ENCODE measurements at places on chromosomes 5 and 9.

- DNase-seq: no peak
Observed at GRCh38 chr5:56545016-56545415, 270.3 kb upstream of the MAP3K1 start.

- no peak for DNase-seq
Observed at GRCh38 chr5:39412721-39413394, 11.9 kb downstream of the DAB2 start.

- no peak for DNase-seq
Observed at GRCh38 chr9:23823986-23824829, 1.8 kb downstream of the ELAVL2 start.

- no peak for DNase-seq
Observed at GRCh38 chr9:99305820-99306811, 84.0 kb downstream of the SEC61B start.

DNA sequence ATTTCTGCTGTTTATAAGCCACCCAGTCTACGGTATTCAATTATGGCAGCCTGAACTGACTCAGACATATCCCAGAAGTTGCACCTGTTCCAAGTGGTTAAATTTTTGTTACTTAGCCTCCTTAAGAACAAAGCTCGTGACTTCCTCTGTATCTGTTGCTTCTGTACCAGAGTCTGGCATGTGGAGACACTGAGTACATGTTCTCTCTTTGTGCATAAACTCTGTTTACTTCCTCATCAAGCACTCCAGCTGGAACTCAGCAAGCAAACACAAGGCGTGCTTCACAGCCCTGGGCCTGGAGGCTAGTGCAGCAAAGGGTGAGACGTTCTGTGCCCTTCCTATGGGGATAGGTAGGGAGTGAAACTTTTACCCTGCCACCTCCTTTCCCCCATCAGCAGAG, 19.0 kb downstream of the C9orf152 start:
- DNase-seq: no peak

- no peak for DNase-seq
Observed at GRCh38 chr9:84293001-84293798, 47.4 kb downstream of the SLC28A3 start.

GRCh38 chr5:80067016-80067415, 31.9 kb downstream of the THBS4 start:
- DNase-seq: no peak

DNA sequence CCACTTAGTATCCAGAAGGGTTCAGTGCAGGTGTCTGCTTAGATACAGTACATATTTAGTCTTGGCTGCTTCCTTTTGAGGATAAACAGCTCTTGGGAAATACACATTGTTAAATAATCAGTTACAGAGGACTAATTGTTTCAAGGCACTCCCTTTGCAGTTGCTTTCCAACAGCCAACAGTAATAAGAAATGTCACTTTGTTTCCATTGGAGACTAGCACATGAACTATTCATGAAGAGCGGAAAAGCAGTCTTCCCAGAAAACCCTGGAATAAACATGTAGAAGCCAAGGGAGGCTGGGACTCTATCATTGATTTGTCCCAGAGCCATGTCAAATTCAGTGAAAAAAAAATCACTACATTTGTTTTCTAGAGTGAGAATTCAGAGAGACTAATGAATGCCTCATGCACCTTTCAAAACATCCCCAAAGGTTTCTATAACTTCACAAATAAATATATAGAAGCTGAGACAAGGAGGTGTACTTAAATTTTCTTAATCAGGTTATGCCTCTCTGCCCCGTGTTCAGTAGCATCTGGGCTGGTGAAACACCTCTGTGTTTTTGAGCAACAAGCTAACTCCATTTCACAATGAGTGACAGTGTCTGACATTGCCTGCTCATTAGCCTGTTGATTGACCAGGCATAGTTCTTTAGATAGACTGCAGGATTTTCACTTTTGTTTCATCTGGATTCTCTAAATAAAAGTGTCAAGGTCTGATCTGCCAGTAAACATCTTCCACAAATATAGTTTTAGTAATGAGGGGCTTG, 271.5 kb downstream of the ARRDC3 start:
- no peak for DNase-seq

- no peak for DNase-seq
Observed at GRCh38 chr9:24071091-24071490, 245.1 kb upstream of the ELAVL2 start.

GRCh38 chr5:51618234-51618633, 235.0 kb downstream of the ISL1 start:
- no peak for DNase-seq

GRCh38 chr9:124553738-124554137, 46.5 kb upstream of the NR5A1 start:
- DNase-seq: no peak

DNA sequence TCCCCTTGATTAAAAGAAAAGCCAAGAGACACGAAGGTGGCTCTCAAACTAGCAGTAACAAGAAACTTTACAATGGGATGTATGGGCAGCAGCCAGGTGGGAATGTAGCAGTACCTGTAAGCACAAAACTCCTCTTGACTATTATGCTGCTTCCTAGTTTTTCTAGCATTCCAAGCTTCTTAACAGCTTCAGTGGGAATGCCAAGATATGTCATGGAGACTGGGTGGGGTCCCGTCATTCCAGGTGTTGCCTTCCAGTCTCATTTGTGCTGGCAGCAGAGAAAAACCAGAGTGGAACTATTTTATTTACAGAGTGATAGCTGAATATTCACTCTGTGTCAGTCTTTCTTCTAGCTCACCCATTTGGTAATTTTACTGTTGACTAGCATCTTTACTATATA, 236.6 kb downstream of the ARL15 start:
- DNase-seq: no peak

DNA sequence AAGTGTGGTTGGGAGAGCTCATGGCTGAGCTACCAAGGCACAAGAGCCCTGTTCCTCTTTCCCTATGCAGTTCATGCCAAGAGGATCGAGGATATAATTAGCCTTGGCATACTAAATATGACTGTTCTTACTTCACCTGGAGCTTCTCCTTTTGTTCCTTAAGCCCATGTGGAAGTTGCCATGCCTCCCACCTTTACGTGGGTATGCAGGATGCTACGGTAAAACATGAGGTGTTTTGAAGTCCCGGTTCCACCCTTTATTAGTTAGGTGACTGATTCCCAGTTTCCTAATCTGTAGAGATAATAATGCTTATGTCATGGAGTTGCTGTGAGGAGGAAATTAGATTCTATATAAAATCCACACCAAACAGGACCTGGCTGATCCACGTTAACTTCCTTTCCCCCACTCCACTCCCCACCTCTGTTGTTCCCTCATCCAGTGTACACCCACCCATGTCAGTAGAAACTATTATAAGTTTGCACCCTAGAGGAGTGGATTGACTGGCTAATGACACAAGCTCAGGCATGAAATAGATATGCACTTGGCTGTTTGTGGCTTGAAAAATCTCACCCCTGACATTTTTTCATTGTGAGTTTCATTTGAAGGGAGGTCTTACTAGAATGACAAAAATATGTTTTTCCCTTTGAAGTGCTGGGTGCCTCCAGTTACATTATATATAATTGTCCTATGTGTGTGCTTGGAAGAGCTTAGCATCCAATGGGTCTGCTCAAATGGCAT, 36.8 kb upstream of the SHOC1 start:
- DNase-seq: no peak

GRCh38 chr5:156927545-156927944, 35.5 kb downstream of the TIMD4 start:
- no peak for DNase-seq

- DNase-seq: no peak
Observed at GRCh38 chr5:112210430-112211005, 208.6 kb downstream of the EPB41L4A start.

DNA sequence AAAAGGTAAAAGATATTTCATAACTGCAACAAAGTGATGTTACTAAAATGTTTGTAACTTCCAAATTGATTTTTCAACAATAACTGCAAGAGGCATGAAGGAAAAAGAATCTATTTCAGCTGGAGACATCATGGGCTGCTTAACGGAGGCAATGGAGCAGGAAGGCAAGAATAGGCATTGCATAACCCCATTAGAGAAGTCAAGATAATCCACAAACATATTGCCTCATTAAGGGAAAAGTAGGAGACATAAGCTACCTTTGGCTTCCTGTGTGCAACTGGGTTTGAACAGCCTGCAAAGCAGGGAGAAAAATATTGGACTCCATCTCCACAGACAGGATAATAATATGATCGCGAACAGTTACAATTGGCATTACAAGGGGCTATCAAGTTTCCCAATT, 46.7 kb downstream of the SLCO4C1 start:
- DNase-seq: no peak

DNA sequence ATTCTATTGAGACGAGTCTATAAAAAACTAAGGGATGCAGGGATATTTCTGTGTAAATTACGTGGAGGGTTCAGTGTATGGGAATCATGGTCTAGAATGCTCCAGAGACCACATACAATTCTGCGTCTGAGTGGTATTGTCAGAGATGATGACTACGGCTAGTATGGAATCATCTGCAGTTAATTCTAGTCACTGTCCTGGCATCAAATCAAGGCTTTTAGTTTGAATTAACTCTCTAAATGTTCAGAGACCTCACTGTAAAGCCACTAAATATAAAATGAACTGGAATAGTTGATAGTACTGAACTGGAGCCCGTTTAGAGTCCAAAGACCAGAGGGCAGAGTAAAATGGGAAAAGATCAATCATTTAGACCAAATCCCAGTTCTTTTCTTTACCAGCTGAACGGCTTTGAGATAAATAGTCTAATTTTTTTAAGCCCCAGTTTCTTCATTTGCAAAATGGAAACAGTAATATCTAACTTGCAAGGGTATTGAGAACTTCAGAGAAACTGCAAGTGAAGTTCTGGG, 599.8 kb downstream of the EBF1 start:
- no peak for DNase-seq

DNA sequence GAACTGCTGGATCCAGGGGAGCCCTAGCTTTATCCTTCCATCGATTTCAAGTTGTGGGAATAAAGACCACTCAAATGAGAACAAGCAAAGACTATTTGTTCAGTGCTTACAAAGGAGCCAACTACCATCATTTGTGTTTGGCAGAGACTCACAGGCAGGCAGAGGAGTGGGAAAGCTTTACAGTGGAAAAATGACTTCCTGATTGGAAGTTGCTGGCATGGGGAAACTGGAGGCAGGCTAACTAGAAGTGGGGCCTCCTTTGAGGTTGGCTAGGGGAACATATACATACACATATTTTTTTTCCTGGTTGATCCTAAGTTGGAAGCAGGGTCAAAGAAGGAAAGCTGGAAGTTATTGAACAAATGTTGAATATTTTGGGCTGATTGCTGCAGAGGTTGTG, 121.7 kb downstream of the ACTBL2 start:
- DNase-seq: no peak

GRCh38 chr5:132462333-132462732, 28.2 kb downstream of the IRF1 start:
- DNase-seq: no peak

GRCh38 chr5:23318166-23318565, 189.2 kb upstream of the PRDM9 start:
- DNase-seq: no peak

GRCh38 chr9:76716085-76716672, 48.1 kb upstream of the PCA3 start:
- no peak for DNase-seq

DNA sequence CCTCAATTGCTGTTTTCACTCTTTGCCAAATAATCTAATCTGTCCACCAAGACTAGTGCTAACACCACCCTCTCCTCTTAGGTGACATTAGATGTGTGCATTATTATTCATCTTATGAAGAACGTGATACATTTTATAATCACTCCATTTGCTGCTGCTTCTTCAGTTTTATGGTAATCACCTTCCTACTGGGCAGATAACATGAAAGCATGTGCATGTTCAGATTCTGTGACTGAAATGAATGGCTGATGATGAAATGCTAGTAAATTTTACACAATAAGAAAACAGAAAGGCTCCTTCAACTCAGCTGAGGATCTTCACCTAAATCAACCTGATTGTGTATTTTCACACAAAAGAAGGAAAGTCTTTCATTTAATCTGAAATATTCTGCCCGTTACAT, 577.6 kb downstream of the CSNK1G3 start:
- no peak for DNase-seq

DNA sequence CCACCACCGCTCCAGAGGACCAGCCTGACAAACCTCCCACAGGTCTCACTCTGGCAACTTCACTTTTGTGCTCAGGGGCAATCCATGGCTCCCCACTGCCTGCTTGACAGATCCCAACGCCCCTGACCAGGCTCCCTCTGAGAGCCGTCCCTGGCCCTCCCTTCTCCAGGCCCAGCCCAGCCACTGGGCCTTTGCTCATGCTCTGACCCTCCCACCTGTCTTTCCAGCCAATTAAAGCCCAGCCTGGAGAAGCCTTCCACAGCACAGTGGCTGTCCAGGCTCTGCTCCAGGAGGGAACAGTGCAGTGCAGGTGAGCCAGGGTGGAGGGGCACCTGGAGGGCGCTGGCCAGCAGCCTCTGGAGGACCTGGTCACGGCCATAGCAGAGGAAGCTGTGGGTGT, 3.3 kb downstream of the ENTPD2 start:
- DNase-seq: no peak

DNA sequence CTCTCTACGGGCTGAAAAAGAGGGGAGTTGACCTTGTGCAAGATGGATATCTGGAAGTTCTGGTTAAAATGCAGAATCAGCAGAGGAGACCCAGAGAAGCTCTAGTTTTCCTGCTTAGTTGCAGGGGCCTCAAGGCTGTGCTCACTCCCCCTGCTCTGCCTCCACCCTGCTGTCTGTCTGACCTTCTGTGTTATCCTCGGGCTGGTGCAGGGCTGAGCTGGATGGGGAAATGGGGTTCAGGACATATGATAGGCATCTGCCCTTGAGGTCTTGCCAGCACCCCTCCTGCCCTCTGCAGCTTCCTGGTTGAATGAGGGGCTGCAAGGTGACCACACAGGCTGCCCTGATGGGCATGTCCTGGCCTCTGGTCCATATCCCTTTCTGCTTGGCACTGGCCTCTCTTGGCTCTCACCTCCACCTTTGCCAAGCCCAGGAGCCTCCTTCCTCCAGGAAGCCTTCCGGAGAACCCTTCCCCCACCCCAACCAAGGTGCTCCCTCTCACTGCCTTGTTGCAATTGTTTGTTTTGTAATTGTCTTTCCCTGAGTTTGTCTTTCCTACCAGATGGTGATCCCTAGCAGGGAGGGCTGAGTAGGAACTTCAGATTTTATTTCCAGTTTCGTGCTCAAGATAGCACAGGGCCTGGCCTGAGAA, 1.3 kb downstream of the TMEM268 start:
- DNase-seq: no peak

DNA sequence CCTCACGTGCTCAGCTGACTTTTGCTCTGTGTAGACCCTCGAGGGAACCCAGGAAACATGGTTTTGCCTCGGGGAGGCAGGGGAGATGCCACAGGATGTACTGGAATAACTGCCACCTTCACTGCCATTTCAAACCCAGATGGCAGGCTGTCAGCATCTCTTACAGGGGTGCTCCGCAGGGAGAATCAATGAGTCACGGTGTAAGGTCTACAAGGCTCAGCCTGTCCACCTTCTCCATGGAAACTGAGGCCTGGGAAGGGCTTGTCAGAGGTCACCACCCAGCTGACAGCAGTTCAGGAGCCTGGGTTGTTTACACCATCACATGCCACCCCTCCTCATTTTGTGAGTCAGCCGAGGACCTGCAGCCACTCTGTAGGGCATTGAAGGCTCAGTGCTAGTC, 30.8 kb downstream of the DAB2IP start:
- DNase-seq: no peak

- DNase-seq: no peak
Observed at GRCh38 chr5:102823441-102823874, 68.4 kb downstream of the PAM start.

- DNase-seq: no peak
Observed at GRCh38 chr9:132588501-132589147, 6.2 kb downstream of the BARHL1 start.

Measured in stimulated activated effector memory CD8-positive, alpha-beta T cell treated with anti-CD3 and anti-CD28 coated beads, Interleukin-12 subunit alpha, Interleukin-12 subunit beta, amount 100 ng/mL, for 72 hours (primary cell).